ENCODE measurements at places on chromosomes 1 and 21. TPM values are rescaled to one million over a fixed set of nuclear protein-coding genes. Genes with fewer than 3 reads are reported as not detected.

The HORMAD1 gene
- total RNA-seq: 6.7 TPM

The SLC50A1 gene
- total RNA-seq: 34.4 TPM

The CHI3L1 gene
- not detected for total RNA-seq

The PGLYRP3 gene
- total RNA-seq: not detected

The KDF1 gene
- not detected for total RNA-seq

The REG4 gene
- not detected for total RNA-seq

The ORC1 gene
- total RNA-seq: 18.1 TPM

The OLFML3 gene
- 3.7 TPM for total RNA-seq

The SYTL1 gene
- 0.50 TPM for total RNA-seq

The PPFIA4 gene
- 1.1 TPM for total RNA-seq
